ENCODE measurements at places on chromosomes 6 and 20.

GRCh38 chr6:82781620-82782204 is 283.9 kb downstream of the UBE3D start:
- no peak for ATAC-seq

- ATAC-seq, result no peak
Observed at GRCh38 chr6:109342506-109342905, 39.8 kb downstream of the CD164 start.

DNA sequence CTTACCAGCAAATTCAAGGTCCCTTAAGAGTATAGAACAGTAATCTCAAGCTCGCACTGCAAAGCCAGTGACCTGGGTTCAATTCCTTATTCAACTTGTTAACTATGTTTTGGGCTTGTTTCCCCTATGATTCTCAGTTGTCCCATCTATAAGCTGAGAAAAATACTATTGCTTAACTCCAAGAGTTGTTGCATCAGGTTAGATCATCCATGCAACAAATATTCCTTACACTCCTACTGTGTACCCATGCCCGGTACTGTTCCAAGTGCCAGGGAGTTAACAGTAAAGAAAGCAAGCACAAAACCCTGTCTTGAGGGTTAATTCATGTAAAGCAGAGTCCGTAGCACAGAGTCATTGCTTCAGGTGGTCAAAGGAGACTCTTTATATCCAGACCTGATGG is 247.3 kb downstream of the MAFB start:
- ATAC-seq, result no peak

DNA sequence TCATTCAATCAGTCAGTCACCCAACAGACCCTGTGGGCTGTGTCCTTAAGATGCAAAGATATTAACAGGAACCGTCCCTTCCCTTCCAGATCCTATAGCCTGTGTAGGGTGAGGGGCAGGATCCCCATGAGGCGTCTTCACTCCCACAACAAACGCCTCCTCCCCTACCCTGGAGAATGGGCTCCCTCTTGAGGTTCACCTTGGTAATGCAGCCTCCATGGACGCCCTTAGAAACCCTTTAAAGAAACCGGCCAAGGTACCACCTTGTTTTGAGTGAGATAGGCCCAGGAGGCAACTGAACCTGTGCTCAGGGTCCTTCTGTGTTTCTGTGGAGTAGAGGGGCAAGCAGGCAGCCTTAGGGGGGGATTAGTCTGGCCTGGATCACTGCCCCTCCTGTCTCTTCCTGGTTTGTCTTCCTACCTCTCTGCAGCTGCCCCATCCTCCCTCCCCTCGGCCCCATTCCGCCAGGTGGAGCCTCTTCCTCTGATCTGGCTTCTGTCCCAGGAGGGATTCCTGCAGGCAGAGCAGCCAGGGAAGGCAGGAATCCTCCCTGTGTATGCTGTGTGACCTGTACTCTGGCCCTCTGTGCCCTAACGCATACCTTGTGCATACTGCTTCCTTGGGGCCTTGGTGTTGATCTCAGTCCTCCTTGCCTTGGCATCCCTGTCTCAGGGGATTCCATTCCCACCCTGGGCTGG is 6.6 kb upstream of the GUCA1A start:
- ATAC-seq, result peak; percentile 74

GRCh38 chr20:49964964-49965780 is 17.6 kb upstream of the SNAI1 start:
- ATAC-seq, result no peak
